ENCODE measurements at places on chromosomes 4 and X.
A peak's percentile ranks its signal among the peaks of the same experiment; 100 is the strongest.

DNA sequence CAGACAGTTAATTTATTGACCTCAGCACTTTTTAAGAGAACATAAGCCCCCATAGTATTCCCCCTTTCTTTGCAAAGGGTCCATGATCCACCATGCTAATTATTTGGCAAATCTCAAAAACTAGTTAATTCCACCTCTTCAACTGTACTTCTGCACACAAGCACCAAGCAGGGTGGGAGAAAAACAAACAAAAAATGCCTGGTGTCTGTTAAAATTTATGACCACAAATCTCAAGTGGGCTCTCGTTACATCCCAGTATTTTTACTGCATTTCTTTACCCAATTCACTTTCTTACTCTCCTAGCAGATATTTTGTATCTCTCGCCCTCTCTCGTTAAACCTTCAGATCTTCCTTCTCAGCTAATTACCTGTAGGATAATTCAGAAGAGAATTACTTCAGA lies 6.1 kb downstream of the ARSJ start:
- no peak for DNase-seq

- DNase-seq: no peak
Observed at GRCh38 chr4:98577956-98578355, 80.5 kb downstream of the TSPAN5 start.

GRCh38 chr4:82865592-82865991 lies 25.4 kb downstream of the SEC31A start:
- DNase-seq: no peak

GRCh38 chr4:71229477-71230270 lies 109.1 kb upstream of the SLC4A4 start:
- DNase-seq: peak; percentile 3

- no peak for DNase-seq
Observed at GRCh38 chrX:40132751-40133150, 35.0 kb upstream of the BCOR start.

DNA sequence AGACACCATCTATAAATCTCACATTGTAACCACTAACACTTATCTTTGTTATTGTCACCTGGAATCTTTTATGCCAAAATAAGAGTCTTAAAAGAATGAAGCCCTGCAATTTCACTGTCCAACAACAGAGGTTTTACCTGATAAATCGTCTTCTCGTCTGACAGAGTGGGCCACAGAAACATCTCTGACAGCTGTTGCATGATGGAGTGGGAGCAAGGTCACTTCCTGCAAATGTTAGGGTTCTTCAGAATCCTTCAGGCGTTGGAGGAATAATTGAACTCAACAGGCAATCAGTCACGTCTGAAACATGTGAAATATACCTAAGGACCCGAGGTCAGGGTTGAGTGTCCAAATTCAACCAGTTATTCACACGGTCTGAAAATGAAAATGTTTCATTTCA lies 353.6 kb downstream of the TRIML1 start:
- no peak for DNase-seq

- no peak for DNase-seq
Observed at GRCh38 chr4:1451752-1452122, 45.5 kb upstream of the NKX1-1 start.

- peak; percentile 15 for DNase-seq
Observed at GRCh38 chr4:138182838-138183426, 59.2 kb downstream of the SLC7A11 start.

- DNase-seq: no peak
Observed at GRCh38 chr4:40453912-40454311, 118.8 kb downstream of the CHRNA9 start.

DNA sequence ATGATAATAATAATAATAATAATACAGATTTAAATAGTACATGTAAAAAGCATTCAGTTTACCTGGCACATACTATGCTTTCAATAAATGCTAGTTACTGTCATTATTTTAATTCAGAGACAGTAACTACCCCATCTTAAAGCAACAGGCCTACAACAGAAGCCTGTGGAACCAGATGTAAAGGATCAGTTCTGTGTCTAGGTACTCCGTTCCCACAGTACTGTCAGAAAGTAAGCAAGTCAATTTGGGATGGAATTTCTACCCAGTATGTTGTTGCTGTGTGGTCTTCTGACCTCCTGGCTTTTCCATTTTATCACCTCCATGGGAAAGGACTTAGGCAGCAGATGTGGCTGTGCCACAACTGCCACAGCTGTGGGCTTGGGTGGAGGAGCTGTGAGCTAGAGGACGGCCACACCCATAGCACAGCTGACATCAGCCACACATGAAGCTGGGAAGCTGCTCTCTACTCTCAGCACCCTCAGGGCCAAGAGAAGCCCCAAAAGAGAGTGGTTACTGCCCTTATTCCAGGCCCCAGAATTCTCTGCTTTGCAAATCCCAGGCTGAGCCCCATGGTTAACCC lies 102.8 kb downstream of the CBR4 start:
- no peak for DNase-seq

DNA sequence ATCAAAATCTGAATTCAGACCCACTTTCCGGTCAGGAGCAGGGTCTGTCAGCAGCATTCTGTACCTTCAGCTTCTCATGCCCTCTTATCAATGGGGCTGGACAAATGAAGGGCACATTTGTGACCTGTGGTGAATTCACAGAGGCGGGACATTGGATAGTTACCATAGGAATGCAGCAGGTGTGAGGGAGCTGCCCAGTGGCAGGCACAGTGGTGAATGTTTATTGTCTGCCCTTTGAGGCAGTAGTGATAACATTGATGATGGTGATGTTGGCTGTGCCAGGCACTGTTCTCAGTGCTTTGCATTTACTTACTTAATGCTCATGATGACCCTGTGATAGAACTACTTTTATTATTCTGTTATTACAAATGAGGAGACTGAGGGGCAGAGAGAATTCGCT lies 101.2 kb upstream of the KIT start:
- no peak for DNase-seq

DNA sequence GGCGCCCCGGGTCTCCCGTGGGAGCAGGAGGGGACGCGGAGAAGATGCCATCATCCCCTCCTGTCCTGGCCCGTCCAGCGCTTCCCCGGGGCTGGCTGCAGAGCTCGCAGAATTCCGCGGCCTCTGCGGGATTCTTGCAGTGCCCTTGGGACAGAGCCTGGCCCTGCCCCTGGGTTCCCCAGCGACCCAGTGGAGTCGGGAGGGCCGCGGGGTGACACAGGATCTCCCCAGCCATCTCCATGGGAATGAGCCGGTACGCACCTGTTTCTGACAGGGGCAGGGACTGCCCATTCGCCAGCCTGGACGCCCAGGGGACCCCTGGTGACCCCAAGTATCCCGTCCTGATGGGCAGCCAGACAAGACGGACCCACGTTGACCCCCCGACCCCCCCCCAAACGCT lies 482 bp downstream of the FAM9C start:
- no peak for DNase-seq

GRCh38 chr4:114180481-114180880 lies 201.0 kb upstream of the ARSJ start:
- no peak for DNase-seq

DNA sequence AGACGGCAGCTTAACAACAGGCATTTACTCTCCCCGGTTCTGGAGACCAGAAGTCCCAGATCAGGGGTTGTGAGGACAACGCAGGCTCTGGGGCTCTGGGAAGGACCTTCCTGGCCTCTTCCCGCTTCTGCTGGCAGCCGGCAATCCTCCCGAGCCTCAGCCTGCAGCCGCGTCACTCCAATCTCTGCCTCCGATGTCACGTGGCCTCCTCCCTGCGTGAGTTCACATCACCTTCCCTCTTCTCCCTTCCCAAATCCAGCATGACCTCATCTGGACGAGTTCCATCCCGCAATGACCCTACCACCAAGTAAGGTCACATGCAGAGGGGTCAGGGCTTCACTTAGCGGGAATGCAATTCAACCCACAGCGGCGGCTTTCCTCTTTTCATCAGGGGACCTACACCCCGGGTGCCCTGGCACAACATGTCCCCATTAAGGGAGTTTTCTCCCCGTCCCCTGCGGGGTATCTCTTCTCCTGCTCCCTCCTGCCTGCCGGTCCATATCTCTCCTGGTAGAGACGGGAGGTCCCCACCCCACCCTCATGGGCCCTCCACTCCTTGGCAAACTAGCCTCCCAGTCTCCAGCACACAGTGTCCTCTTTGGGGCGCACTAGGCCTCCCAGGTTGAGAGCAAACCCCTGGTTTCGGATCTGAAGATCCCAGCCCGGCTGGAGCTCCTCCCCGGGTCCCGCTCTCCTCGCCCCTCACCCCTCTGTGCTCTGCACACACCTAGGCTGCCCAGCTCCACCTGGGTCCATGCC lies 25.5 kb downstream of the ABLIM2 start:
- no peak for DNase-seq

DNA sequence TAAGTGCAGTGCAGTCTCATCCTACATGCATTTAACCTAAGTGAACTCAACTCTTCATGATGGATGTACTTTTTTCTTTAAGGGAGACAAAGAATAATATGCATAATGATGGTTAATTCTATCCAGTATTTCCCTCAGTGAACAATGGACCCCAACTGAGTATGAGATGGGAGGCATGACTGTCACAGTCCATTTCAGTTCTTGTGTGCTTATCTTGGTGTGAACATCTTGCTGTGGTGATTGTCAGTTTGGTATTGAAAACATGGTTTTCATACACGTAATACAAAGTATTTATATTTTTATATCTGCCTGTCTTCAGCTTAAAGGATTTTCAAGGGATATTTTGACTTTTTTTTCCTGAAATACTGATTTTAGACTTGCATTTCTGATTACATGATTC lies 72.0 kb upstream of the NDUFC1 start:
- no peak for DNase-seq

- no peak for DNase-seq
Observed at GRCh38 chr4:53366301-53366716, 448 bp upstream of the SCFD2 start.

GRCh38 chr4:111811661-111812060 lies 333.6 kb upstream of the FAM241A start:
- DNase-seq: no peak

DNA sequence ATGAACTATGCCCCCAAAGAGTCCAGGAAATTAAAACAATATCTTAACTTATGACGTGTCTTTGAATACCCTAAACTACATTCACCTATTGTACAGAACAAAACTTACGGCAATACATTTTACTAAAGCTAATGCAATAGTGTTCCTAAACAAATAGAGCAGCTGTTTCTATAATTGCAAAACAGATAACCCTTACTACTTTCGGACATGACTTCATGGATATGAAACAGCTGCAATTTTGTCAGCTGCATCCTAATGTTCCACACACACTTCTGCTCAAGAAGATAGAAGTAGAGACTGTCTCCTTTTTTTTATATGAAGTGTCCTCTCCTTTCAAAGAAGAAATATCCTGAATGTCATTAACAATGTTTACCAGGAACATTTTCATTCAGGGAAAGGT lies 174.9 kb downstream of the ACTRT1 start:
- DNase-seq: no peak

DNA sequence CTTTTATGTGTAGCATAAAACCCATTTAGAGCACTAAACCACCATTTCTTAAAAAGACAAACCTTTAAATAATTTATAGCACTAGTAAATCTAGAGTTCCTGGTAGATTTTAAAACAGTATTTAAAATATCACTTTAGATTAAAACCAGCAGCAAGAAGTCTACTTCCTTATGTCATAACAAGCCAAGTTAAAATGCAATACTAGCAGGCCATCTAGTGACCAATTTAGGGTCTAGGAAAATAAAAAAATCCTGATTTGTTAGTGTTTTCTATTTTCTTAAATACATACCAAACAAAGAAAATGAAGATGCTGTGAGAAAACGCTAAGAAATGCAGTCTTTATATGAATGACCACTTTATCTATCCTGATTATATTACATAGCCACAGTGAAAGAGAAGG lies 53.9 kb downstream of the PAPSS1 start:
- DNase-seq: no peak

- no peak for DNase-seq
Observed at GRCh38 chr4:187390646-187391045, 604.9 kb upstream of the ZFP42 start.

DNA sequence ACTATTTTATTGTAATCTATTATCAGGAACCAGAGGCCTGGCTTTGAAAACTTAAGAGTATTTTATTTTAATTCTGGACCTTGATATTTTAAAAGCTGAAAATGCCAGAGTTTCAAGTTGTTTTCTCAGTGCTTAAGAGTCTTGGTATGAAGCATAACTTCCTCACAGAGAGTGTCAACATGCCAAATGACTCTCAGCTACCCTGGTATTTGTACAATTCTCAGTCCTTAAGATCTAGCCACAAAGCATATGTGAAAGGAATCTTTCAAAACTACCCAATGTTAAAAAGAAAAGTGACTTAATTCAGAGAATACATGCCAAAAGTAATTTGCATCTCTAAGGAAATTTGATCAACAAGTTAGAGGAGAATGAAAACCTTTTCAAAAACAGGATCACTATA lies 171.9 kb downstream of the DKK2 start:
- DNase-seq: no peak

GRCh38 chr4:41620594-41621256 lies 82.8 kb downstream of the LIMCH1 start:
- DNase-seq: no peak

DNA sequence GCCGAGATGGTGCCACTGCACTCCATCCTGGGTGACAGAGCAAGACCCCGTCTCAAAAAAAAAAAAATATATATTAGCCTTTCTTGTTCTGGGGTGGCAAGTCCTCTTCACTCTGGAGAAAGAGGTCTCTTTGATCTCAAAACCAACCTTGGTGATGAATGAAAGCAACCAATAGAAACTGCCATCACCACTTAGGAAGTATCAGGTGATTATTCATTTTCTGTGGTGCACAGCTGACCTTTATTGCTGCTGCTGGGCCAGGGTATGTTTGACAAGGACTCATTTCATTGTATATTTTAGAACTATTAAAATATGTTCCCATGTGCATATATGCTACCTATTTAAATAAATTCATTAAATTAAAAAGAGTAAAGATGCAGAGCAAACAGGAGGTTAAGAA lies 76.0 kb upstream of the KIT start:
- DNase-seq: no peak

GRCh38 chrX:119150163-119151050 lies 22.8 kb upstream of the KIAA1210 start:
- no peak for DNase-seq

- no peak for DNase-seq
Observed at GRCh38 chrX:136847874-136848273, 32.7 kb downstream of the RBMX start.

DNA sequence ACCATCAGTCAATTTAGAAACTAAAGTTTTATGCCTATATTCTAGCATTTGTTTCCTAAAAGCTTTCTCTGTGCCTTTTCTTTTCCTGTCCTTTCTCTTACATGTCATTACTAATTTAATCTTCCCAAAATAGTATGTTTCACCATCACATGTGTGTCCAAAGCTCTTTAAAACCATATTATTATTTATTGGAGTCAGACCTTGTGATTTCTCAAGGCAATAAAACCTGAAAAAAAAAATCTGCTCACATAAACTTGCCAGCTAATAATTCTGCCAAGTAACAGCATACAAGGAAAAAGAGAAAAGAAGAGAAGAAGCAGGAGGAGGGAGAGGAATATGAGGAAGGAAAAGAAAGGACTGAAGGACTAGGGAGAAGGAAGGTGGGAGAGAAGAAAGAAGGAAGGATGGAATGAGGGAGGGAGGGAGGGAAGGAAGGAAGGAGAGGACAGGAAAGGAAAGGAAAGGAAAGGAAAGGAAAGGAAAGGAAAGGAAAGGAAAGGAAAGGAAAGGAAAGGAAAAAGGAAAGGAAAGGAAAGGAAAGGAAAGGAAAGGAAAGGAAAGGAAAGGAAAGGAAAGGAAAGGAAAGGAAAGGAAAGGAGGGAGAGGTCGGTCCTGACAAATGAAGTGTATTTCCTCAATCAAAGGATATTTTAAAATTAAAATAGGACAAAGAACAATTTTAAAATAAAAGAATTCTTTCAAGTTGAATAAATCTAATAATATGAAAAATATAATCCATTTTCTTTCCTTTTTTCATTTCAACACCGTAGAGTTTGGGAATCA lies 57.4 kb downstream of the ANTXR2 start:
- no peak for DNase-seq

- no peak for DNase-seq
Observed at GRCh38 chr4:141637565-141637964, 1.2 kb downstream of the IL15 start.
